ENCODE measurements at places on chromosomes 2 and 18.

- peak; percentile 59 for DNase-seq
Measured at GRCh38 chr2:26745609-26746327, 18.3 kb upstream of the SLC35F6 start.

DNA sequence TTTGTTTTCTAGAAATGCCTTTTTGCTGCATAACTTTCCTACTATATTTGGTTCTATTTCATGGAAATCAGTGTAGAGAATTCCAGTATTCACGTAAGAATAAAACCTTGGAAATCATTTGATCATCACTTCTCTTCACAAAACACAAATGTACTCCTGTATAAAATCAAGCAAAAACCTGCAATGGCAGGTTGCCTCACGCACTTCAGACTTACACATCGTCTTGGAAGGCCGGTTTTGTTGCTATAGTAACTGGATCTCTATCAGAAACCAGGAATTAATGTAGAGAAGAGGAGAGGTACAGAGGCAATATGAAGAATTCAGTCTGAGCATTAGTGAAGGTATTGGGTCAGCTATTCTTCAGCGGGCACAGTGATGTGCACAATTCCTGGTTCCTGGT is 370.7 kb upstream of the CYRIA start:
- DNase-seq, result no peak

DNA sequence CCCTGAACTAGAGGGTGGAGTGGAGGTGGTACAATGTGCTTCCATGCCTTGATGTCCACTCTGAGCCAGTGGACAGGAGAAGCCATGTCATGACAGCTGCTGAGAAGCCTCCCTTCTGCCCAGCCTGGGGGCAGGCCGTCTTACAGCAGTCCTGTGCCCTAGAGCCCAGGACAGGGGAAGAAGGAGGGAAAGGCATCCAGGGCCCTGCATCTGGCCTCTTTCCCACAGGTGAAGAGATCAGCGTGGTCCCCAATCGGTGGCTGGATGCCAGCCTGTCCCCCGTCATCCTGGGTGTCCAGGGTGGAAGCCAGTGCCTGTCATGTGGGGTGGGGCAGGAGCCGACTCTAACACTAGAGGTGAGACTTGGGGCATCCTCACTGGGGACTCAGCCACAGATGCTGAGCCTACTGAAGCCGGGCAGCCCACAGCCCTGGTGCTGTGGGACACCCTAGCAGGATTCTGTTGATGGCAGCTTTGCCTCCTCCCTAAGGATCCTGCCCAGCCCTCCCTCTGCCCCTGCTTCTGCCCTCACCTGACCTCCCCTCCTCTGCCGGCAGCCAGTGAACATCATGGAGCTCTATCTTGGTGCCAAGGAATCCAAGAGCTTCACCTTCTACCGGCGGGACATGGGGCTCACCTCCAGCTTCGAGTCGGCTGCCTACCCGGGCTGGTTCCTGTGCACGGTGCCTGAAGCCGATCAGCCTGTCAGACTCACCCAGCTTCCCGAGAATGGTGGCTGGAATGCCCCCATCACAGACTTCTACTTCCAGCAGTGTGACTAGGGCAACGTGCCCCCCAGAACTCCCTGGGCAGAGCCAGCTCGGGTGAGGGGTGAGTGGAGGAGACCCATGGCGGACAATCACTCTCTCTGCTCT is 3.1 kb downstream of the IL36RN start:
- DNase-seq, result no peak

DNA sequence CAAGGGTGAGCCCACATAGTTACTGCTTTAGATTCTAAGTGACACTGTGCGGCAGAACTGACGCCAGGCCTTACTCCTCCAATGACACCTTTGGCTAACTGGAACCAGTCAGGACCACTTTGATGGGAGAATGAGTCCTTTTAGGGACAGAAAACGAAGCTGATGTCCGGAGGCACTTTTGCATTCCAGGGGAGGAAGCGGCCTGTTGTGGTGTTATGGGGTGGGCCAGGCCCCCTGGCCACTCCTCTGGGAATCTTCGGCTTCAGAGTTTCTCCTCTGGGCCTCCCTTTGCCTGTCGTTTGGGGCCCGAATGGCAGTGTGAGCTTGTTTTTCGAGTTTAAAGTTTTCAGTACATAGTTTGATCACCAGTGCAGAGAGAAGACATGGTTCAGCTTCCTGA is 65.9 kb downstream of the MBP start:
- no peak for DNase-seq

DNA sequence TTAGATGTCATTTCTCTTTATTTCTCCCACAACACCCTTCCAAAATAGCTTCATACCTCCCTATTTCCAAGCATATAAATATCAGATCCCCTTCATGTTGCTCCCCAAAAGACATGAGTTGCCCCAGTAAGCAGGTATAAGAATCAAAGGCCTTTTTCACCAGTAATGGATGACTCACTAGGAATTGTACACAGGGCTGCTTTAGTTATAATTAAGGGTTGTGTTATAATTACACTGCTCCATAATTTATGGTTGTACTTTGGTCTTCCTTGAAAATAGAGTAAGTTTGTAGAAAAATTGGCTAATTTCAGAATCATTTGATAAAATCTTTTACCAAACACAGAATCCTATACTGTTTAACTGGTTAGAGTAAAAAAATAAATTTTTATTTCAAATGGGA is 8.8 kb upstream of the AQP4 start:
- no peak for DNase-seq

DNA sequence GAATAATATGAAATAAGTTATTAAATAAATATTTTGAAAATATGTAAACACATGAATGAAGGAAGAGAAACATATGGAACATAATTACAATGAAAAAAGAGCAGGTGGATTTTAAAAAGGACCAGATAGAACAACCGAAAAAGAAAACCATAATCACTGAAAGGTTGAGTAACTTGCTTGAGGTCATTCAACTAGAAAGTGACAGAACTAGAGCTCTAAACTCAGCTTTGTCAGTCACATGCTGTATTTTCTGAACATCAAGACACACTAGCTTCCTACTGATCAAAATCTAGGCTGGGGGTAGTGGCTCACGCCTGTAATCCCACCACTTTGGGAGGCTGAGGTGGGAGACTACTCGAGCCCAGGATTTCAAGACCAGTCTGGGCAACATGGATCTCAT is 30.0 kb upstream of the ITGAV start:
- no peak for DNase-seq

GRCh38 chr2:207987025-207987716 is 38.2 kb downstream of the PLEKHM3 start:
- no peak for DNase-seq

- no peak for DNase-seq
Measured at GRCh38 chr2:177733-178132, 86.1 kb downstream of the SH3YL1 start.

GRCh38 chr2:129262934-129263333 is 716.5 kb upstream of the RAB6C start:
- DNase-seq, result no peak

DNA sequence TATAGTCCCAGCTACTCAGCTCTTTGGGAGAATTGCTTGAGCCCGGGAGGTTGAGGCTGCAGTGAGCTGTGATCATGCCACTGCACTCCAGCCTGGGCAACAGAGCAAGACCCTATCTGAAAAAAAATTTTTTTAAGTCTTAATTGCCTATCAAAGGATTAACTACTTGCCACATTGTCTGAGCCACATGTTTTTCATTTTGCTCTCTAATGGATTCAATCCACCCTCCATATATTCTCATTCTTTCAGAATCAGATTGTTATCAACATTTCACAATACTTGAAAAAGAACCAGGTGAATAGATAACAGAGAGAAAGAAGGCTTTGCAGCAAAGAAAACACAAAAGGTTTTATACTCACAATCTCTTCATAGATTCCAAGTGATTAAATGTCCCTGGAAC is 61.0 kb downstream of the PXDN start:
- no peak for DNase-seq

DNA sequence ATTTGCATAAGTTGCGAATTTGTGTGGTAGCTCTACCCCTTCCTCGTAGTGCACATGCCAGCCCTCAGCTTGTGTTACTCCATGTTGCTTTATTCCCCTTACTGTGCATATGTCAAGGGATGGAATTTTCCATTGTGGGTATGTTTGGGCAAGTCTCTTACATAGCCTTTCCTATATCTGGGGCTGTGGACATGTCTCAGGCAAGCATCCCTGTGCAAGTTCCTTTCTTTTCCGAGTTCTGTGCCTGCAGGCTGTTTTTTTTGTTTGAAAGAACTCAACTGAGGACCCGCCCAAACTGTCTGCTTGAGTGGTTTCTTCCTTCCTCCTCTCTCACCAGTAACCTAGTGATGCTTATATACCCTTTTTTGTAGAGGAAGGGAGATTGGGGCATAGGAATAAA is 1739.1 kb upstream of the PIK3C3 start:
- no peak for DNase-seq

DNA sequence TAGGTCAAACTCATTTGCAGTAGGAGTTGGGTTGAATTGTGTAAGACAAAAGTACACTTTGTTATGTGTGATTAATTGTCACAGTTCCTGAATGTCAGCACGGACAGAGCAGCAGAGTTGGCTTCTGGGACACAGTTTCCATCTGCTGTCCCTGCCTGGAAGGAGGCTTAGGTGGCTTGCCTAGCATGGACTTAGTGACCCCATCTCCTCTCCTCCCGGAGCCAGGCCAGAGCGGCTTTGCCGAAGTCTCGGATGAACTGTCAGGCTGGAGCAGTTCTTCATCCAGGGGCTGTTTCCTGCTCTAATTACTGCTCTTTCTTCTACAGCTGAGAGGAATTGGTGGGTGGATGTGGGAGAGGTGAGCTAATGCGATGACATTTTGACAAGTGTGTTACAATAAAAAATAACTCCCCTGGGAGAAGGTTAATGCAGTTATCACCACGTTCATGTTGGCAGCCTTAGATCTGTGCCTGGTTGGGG is 102.0 kb downstream of the SH3RF3 start:
- DNase-seq, result no peak

GRCh38 chr2:11257078-11257477 is 87.4 kb downstream of the ROCK2 start:
- DNase-seq, result no peak

DNA sequence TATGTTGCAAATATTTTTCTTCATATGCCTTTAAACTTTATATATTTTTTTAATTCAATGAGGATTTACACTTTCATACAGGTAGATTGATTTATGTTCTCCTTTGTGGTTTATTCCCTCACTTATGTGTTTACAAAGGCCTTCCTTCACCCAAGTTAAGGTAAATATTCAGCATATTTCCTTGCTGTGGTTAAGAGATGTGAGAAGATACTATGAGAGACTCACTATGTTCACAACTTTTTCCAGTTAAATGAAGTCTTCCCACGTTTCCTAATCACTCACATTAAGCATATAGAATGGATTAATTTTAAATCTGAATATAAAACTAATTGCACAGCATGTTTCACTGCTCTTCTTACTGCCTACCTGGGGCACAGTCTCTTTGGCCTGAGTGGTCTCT is 597 bp downstream of the PECR start:
- no peak for DNase-seq

DNA sequence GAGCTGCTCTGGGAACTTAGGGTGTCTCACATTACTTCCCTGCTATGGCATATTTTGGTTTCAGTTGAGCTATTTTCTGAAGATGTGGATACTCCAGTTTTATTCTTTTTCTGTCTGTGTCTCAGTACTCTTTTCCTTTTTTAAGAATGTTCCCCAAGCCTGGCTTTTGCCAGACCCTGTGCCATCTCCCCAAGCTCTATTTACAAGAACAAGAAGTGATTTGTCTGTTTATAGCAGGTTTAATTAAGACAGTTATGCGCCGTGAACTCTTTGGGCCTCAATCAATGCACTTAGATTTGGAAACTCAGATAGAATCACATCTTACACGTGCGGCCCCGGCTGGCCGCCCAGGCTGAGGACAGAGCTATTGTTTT is 8.9 kb upstream of the SATB2 start:
- DNase-seq, result no peak

DNA sequence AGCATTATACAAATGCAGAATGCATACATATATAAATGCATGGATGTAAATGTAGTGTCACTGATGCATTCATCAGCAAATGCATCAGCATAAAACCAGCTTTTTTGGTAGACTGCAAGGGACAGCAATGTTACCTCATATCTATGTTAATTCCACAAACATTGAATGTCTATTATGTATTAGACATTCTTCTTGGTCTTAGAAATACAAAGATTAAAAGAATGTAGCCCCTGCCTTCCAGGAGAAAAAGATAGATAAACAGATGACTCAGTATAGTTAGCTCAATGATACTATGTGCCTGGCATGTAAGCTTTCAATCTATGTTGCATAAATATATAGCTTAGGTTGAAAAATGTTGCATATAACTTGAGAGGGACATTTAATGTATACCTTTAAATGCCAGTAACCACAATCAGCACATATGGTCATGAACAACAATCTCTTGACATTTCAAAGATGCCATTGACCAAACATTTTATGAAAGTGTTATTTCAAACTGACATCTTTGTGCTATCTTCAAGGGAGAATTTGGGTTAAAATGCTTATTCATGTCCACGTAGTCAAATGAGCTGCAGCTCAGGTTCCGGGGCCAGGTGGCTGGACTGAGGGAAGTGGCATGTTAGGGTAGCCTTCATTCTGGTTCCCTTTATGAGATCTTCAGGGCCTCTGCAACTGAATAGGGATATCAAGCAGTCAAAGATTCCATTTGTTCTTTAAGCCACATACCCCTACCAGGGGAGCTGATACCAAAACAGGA is 45.2 kb upstream of the GCG start:
- no peak for DNase-seq

- no peak for DNase-seq
Measured at GRCh38 chr2:220568296-220568695, 940.9 kb downstream of the SLC4A3 start.

- DNase-seq, result no peak
Measured at GRCh38 chr18:22165049-22165602, 4.3 kb upstream of the GATA6 start.

- peak; percentile 75 for DNase-seq
Measured at GRCh38 chr2:46296840-46297545, at the start of gene EPAS1. Gene EPAS1, plus strand, starts transcription at chr2:46297407. Its CDS starts 505 bp downstream, at chr2:46297912.

- no peak for DNase-seq
Measured at GRCh38 chr2:18169121-18169892, 290.8 kb downstream of the KCNS3 start.

GRCh38 chr2:96091141-96091710 is 25.1 kb downstream of the ADRA2B start:
- no peak for DNase-seq

GRCh38 chr2:8525582-8526402 is 156.1 kb upstream of the ID2 start:
- no peak for DNase-seq

- no peak for DNase-seq
Measured at GRCh38 chr2:111162718-111163331, 42.1 kb downstream of the BCL2L11 start.

DNA sequence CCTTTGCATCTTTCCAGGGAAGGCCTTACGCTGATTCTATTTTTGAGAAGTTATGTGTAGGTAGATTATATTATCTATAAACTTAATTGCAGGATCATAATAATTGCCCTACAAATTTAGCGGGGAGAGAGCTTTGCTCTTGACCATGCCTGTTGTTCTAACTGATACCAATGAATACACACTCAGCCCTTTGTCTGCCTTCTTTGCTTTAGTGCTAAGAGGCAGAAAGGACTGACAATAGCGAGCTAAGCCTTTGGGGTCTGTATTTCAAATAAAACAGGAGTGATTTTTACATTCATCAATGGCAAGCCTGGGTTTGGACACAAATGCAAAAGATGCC is 115.3 kb upstream of the STON1 start:
- DNase-seq, result no peak
